ENCODE measurements at places on chromosomes 1 and 21. TPM values are rescaled to one million over a fixed set of nuclear protein-coding genes. Genes with fewer than 3 reads are reported as not detected.

Gene S100A8
- 0.68 TPM for total RNA-seq

Gene SLAMF9
- total RNA-seq = 0.60 TPM

Gene ARTN
- total RNA-seq = 10.7 TPM

Gene RIPK4
- 12.3 TPM for total RNA-seq

Gene RPTN
- total RNA-seq = not detected

Gene ST6GALNAC5
- 2.1 TPM for total RNA-seq

Gene ZNF436
- 21.1 TPM for total RNA-seq

Gene LDLRAD2
- total RNA-seq = not detected

Gene PIGC
- total RNA-seq = 40.9 TPM
